NCI-H187 treated with DMSO at 0.1 percent for 48 hours (cell line): ENCODE measurements at places on chromosomes 5 and 9.

GRCh38 chr9:125659954-125660353 lies 47.1 kb downstream of the MAPKAP1 start:
- no peak for DNase-seq

GRCh38 chr5:143554918-143555477 lies 151.5 kb upstream of the NR3C1 start:
- no peak for DNase-seq

DNA sequence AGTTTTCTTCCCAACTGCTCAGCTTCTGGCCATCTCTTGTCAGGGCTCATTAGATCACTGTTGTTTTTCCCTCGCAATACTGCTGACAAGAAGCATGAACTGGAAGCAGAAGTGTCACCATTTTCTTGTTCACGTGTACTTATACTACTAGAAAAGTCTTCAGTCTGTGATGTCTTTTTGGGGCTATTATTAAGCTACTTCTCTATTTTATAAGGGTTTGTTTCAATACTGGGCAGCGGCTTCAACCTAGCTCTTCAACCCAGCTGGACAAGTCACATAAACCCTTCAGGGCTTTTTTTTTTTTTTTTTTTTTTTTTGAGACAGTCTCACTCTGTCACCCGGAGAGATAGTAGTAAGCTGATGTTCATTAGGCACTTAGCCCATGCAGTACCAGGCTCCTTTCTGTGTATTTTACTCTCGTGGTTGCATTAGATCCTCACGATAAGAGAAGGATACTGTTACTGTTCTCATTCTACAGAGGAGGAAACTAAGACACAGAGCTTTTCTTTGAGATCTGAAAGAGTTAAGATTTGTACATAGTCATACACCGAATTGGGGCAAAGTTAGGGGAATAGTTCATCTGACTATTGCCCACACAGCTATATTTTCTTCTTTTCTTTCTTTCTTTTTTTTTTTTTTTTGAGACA lies 20.5 kb downstream of the RAPGEF1 start:
- no peak for DNase-seq

GRCh38 chr5:150159741-150160179 lies 4.1 kb upstream of the PDGFRB start:
- DNase-seq: no peak

- no peak for DNase-seq
Observed at GRCh38 chr5:122972877-122973276, 63.6 kb downstream of the PPIC start.

GRCh38 chr5:156174225-156174624 lies 152.7 kb upstream of the SGCD start:
- no peak for DNase-seq

DNA sequence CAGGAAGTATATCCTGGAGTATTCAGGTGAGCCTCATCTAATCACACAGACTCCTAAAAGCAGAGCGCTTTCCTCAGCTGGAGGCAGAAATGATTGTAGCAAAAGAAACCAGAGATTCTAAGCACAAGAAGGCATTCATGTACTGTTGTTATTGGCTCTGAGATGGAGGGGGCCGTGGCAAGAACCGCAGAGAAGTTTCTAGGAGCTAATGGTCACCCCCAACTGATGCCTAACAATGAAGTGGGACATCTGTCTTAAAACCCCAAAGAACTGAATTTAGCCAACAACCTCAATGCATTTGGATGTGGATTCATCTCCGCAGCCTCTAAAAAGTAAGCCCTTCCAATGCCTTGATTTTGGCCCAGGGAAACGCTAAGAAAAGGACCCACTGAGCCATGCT lies 76.3 kb downstream of the ADAMTSL1 start:
- DNase-seq: no peak

- no peak for DNase-seq
Observed at GRCh38 chr5:52799358-52799982, 11.8 kb downstream of the ITGA1 start.

DNA sequence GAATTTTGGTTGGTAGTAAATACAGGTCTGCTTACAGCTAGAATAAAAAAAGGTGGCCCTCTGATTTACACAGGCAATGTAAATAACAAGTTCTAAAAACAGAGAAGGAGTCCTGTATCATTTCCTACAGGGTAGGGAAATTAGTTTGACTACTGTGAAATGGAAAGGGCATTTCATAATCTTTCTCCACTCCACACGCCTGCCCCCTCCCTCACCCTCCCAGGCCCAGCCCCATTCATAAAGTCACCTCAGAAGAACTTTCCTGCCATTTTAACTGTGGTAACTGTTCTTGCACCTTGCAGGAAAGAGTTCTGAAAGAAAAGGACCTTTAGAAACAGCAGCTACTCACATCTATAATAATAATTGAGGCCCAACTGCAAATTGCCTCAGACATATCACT lies 69.7 kb downstream of the MEF2C start:
- DNase-seq: no peak

- DNase-seq: no peak
Observed at GRCh38 chr5:177162379-177162778, 28.8 kb downstream of the NSD1 start.

DNA sequence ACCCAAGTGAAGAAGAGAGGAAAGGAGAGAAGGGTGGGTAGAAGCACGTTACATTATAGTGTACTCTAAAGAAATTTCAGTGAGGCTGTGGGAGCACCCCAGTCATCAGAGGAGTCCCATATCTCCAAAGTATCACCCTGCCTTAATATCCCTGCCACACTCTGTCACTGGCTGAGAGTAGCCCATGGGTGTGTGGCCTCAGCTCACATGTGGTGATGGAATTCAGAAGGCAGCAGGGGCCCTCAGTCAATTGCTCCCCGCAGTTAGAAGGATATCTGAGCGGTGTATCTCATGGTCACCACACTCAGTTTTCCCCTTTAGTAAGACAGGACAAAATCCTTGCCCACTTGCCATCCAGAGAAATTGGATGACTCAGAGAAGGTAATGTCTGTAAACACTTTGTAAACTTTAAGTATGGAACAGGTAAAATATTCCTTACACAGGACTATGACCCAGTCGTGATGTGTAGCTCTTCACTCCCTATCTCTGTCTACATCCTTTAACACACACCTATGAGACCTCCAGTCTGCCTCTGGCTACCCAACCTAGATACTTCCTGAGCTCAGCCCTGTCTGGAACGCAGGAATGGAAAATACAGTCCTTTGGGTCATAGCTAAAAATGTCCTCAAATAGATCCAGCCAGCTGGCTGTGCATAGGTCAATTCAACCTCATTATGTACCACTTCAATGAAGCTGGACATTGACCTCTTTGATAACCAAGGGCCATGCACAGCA lies 24.3 kb upstream of the PLIN2 start:
- DNase-seq: no peak

- no peak for DNase-seq
Observed at GRCh38 chr5:151643388-151643787, 43.3 kb downstream of the SPARC start.

GRCh38 chr5:55160493-55161209 lies 680 bp downstream of the GPX8 start:
- DNase-seq: no peak

GRCh38 chr5:683551-684481 lies 9.3 kb downstream of the TPPP start:
- DNase-seq: no peak

- no peak for DNase-seq
Observed at GRCh38 chr9:109238655-109239054, 71.6 kb upstream of the FRRS1L start.

DNA sequence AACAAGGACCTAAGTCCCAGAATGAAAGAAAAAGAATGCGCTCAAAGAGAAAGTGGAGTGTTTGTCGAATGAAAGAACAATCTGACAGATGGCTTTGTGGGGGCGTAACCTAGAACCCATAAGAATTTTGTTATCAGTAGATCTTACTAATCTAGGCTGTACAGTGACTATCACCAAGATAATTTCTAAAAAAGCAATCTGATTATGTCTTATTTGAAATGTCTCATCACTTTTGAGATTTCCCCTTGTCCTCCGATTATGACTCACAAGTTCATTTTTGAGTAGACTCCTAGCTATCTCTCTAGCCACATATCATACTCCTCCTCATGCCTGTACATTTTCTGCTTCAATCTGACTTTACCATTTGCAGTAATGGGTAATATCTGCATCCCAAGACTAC lies 135.6 kb upstream of the SMARCA2 start:
- DNase-seq: no peak

- no peak for DNase-seq
Observed at GRCh38 chr5:106964132-106964531, 706.6 kb downstream of the EFNA5 start.

DNA sequence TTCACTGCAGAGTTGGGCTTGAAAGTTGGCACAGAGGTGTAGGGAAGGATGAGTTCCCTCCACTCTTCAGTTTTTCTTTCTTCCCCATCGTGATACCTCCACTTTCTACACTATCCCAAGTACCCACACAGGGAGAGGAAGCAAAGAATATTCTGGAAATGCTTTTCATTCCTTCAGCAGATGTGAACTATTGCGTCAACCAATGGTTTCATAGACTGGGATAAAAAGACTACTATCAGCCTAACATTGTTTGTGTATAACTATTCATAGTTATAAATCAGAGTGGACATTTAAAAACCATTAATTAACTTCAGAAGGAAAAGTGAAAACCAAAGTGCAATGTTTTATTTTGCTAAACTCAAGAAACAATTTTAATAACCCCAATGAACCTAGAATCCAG lies 63.6 kb upstream of the MAMDC2 start:
- DNase-seq: no peak

DNA sequence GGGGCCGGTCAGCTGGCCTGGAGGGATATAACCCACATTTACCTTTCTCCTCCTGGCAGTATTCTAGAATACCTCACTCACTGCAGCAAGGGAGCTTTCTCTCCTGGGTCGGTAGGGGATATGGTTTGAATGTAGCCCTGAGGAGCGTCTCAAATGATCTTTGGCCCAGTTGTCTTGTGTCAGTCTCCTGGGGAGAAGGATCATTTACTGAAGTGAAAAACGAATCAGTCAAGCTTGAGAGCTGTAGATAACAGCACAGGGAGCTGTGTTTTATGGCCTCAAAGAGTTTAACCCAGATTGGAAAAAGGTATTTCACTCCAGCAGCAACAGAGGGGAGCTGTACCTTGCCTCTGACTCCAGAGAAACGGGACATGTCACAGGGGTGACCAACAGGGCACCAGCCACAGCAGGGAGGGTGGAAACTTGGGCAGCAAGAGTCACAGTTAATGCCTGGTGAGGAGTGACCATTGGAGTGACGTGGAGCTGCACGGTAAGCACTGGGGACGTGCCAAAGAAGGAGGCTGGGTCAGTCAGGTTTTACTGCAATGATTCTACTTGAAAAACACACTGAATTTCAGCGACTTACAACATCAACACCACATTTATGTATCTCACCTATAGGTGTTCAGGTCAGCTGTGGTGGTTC lies 29.8 kb upstream of the ZFR start:
- no peak for DNase-seq

DNA sequence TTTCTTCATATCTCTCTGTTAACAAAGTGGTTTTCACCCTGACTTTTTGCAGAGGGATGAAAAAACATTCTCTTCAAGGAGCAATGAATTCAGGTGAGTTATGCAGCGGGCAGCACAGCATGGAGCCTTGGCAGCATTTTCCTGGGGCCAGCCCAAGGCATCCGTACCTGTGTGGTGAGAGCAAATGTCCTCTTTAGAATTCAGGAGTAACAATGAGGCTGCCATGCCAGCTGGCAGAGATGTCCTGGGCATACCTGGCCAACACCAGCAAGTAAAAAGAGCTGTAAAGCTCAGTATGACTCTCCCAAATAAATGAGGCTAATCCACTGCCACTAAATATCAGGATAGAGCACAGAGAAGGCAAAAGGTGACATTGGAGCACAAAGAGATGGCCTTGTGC lies 277.6 kb upstream of the TRPC7 start:
- DNase-seq: no peak

DNA sequence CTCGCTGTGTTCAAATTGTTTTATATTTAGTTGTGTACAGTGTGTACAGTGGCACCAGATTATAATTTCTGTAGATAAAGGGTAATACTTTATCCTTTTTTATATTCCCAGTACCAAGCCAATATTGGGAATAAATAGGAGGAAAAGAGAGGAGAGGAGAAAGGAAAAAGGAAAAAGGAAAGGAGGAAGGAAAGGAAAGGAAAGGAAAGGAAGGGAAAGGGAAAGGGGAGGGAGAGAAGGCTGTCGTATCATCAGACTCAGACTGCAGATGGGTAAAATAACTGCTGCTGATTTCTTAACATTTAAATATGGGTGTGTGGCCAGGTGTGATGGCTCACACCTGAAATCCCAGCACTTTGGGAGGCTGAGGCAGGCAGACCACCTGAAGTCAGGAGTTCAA lies 51.0 kb downstream of the C5orf22 start:
- DNase-seq: no peak

DNA sequence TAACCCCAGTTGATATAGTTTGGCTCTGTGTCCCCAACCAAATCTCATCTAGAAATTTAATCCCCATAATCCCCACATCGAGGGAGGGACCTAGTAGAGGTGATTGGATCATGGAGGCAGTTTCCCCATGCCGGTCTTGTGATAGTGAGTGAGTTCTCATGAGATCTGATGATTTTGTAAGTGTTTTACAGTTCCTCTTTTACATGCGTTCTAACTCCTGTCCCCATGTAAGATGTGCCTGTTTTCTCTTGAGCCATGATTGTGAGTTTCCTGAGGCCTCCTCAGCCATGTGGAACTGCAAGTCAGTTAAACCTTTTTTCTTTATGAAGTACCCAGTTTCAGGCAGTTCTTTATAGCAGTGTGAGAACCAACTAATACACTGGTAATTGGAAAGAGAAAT lies 73.6 kb downstream of the CDH12 start:
- DNase-seq: no peak

DNA sequence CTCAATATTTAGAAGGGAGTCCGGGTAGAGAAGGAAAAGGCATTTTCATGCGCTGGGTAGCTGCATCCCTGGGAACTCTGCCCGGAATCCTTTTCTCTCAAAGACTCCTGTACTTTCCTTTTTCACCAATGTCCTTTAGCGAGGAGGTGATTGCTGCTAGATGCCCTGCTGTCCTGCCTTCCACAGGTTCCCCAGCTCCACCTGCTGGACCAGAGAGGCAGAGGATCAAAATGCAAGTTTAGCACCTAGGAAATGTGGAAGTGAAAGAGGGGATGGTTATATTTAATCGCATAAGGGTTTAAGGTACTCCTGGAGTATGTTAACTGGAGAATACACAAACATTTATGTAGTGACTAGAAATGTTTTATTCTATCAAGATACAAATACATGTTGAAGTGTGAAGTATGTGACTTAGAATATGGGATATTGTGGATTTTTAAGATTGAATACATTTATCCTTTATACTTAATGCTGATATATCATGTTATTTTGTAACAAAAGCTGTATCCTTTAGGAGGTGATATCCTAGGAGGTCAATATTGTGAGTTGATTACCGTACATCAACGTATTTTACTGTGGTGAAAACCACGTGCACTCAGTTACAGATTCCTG lies 145.7 kb downstream of the ARHGAP26 start:
- DNase-seq: no peak

DNA sequence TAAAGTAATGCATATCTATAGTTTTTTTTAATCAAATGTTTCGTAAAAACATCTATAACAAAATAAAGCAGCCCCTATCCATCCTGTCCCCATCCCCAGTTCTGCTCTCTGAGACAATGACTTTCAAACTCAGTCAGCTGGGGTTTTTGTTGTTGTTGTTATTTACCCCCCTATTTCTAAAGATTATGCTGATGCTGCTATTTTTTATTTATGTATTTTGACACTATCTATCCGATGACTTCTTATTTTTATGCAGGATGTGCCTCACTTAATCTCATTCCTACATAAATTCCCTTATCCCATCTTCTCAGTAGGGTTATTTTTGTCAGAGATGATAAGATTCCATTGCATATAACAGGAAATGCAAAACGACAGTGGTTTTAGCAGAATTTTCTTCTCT lies 45.3 kb upstream of the ENTREP1 start:
- DNase-seq: no peak
